ENCODE measurements at places on chromosomes 5 and 9.

DNA sequence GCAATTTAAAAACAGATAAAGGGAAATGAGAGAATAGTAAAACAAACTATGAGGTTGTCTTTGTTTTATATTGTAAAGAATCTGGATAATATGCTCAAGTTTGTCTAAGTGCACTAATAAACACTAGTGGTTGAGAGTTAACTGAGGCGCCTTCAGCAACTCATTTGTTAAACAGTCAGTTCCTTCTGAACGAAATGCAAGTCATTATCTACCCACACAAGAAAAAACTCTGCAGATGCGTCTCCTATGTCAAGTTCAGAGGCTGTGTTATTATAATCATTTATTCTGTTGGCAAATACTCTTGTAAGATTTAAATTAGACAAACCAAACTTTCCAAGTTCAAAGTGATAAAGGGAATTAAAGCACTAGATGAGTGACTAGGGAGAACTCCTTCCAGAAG, 20.3 kb upstream of the PCA3 start:
- DNase-seq, result no peak

DNA sequence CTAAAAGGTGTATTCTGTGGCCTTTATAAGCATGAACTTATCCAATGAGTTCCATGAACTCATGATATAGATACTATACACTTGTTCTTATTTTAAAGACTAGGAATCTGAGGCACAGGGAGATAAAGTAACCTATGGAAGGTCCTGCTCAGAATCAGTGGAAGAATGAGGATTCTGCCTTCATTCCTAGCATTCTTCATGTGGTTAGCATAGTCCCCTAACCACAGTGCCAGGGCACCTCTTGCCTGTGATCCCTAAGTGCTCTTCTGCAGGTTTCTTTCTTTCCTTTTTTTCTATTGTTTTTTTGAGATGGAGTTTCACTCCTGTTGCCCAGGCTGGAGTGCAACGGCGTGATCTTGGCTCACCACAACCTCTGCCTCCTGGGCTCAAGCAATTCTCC, 174.1 kb downstream of the C9orf152 start:
- no peak for DNase-seq

DNA sequence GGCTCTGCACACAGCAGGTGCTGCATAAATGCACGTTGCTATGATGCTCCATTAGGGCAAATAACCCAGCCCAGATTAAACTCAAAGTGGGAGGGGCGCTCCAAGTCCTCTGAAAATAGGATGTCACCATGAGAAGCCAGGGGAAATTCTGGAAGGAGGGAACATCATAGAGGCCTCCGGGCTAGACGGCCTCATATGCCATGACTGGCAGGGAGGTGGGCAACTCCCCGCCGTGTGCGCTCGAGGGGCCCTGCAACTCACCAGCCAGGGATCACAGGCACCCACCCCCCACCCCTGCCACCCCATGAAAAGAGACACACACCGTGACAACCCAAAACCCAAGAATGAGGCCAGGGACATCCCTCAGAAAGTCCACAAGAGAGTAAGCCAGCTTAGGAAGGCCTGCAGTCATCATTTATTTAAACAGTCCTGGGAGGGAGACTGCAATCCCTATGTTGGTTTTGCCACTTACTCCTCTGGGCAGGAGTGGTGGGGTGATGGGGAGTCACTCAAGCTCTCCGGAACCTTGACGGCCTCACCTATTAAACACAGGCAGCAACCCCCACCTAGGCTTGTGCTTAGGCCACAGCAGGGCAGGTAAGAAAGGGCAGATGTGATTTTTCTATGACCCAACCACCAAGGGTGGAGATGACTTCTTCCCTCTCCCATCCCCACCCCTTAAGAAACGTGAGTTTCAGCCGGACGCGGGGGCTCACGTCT, 4.0 kb downstream of the VAV2 start:
- no peak for DNase-seq

DNA sequence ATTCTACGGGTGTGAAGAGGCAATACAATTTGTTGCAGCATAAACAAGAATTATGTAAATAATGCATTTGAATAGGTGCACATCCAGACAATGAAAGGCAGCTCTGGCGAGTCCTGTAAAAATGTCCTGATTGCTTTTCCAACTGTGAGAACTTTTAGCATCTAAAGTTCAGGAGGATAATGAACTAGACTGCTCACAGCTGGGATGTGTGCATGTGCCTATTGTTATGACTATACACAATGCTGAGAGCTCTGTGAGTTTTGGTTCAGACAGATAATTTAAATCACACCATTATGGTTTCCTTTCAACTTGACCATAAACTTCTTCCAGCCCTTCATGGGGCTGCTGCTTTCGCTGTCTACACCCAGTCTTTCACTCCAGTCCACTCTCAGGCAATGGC, 99.9 kb downstream of the PLK2 start:
- DNase-seq, result no peak

DNA sequence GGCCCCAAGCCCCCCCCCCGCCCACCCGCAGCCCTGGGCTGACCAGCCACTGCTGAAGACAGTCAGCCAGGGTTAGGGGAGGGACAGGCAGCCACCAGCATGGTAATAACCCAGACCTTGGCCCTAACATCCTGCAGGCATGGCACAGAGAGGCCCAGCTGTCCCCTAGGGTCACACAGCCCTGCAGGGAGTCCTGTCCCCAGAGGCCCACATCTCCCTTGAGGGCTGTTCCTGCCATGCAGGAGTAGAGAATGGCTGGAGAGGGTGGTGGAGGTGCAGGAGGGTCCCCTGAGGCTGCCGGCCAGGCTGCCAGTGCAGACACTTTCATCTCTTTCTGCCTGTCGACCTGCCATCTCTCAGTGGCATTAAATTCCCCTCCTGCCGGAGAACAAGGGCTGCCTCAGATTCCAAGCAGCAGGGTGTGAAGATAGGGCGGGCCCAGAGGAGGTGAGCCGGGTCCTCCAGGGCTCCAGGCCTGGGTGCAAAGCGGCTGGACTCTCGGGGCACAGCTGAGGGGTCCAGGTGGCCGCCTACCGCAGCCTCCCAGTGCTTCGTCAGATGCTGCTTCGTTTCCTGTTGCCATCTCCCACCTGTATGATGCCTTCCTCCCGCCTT, 40.0 kb downstream of the CXXC5 start:
- no peak for DNase-seq

DNA sequence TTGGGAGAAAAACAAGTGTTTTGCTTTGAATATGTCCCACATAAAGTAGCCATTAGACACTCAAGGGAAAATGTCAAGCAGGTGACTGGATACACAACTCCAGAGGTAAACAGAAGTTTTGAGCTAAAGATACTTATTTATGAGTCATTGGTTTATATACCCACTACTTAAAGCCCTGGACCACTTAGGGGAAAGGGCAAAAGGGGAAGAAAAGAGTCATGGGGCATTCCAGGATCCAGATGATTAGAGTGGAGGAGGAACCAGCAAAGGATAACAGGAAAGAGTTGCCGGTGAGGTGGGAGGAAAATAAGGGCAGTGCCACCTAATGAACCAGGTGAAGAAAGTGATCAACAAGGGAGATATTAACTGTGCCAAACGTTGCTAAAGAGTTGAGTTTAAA, 254.2 kb upstream of the NR4A3 start:
- DNase-seq, result no peak

- DNase-seq, result peak; percentile 71
Observed at GRCh38 chr9:69168709-69169217, 5.3 kb upstream of the TJP2 start.
